ENCODE measurements at places on chromosomes 2 and 18.

GRCh38 chr2:65165558-65165957 is 35.7 kb upstream of the RAB1A start:
- no peak for DNase-seq

DNA sequence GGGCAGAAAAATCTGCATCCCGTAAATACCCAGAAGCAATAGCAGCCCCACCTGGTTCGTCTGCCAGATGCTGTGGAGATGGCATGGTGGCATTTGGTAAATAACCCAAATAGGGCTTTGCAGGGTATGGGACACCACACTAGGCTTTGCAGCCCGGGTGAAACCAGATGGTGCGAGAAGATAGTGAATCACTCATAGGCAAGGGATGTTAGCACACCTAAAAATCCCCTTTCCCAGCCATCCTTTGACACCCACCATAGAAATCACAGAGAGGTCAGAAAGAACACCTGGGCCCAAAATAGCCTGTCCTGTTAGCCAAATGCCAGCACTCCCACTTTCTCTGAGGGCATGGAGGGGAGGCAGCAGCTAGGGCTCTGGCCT is 47.6 kb downstream of the BCL11A start:
- DNase-seq, result no peak

GRCh38 chr2:215020283-215020682 is 118.1 kb downstream of the ABCA12 start:
- no peak for DNase-seq

GRCh38 chr18:24362757-24363156 is 34.9 kb downstream of the OSBPL1A start:
- DNase-seq, result no peak

- no peak for DNase-seq
These were observed 91.7 kb upstream of the ACAA2 start for GRCh38 chr18:49904871-49905555.

- no peak for DNase-seq
These were observed 117.5 kb upstream of the TMEM18 start for GRCh38 chr2:794554-795241.

DNA sequence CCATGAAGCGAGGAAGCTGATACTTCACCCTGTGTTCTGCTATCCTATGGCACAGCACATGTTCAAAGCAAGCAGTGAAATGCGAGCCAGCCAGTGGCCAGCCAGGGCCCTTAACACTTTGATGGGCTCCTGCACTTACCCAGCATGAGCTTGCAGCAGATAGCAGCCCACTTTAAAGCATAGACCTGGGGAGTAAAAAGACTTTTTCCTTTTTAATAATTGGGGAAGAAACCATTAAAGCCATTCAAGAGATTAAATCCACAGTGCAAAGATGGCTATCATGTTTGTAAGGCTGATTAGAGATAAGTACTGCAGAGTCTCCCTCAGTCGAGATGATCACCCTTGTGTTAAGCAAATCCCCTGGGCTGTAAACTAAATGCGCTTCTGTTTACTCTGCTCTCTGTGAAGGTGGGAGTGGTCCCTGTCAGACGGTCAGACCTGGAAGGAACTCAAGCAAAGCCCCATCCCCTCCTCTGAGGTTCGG is 15.7 kb downstream of the CCBE1 start:
- no peak for DNase-seq

DNA sequence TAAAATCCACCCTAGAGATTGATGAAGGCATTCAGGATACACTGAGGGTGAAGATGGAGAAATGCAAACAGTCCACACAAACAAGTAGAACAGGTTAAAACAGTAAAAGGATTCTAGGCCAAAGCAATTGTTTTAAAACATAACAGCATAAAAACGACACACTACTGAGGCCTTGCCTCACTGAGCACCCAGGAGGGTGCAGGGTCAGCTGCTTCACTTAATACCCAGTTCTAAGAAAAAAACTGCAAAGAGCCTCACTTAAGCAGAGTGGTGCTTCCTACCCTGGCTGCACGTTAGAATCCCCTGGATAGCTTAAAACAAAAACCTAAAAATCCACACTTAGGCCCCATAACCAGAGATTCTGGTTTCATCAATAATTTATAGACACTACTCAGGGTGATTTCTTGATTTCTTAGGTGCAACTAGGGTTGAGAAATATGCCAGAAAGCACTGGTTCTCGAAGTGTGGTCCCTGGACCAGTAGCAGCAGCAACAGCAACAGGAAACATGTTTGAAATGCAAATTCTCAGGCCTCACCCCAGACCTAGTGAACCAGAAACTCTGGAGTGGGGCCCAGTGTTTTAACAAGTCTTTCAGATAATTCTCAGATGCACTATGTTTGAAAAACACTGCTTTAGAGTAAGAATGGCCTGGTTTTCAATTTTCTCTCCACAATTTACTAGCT is 279.1 kb downstream of the ZEB2 start:
- DNase-seq, result no peak

DNA sequence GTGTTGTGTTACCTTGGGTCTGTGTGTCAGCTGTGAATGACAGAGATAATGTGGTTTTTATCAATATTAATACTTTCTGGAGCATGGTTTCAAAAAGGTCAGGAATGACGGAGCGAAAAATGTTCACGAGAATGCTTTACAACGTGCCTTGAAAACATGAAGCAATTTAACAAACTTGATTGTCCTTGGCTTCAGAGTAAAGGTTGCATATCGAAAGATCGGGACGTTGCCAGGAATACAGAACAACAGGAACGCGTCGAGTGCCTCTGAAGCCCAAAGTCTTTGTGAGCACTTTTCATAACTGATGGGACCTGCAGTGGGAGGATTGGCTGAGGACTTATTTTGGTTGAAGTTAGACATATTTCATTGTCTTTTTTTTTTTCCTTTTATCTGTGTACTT is 206.1 kb downstream of the ZNF407 start:
- no peak for DNase-seq

DNA sequence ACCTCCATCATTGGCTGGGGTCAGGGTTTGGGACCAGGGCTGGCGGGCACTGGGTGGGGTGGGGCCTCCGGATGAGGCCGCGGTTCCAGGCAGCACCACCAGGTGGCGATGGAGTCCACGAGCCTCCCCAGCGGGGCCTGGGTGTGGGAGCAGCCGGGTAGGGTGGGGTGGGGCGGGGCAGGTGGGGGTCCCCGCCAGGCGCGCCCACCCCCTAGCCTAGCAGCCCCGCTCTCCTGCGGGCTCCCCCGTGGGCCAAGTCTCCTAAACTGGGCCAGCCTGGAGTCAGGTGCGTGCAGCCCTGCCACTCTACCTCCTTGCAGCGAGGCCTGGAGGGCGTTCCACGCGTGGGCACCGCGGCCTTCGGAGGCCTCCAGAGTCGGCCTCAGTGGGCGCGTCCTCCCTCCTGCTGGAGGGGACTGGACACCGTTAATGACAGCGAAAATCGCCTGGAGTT is 187.5 kb downstream of the TWIST2 start:
- DNase-seq, result peak; percentile 55

- DNase-seq, result no peak
These were observed 63.3 kb downstream of the KCTD18 start for GRCh38 chr2:200446612-200447011.

DNA sequence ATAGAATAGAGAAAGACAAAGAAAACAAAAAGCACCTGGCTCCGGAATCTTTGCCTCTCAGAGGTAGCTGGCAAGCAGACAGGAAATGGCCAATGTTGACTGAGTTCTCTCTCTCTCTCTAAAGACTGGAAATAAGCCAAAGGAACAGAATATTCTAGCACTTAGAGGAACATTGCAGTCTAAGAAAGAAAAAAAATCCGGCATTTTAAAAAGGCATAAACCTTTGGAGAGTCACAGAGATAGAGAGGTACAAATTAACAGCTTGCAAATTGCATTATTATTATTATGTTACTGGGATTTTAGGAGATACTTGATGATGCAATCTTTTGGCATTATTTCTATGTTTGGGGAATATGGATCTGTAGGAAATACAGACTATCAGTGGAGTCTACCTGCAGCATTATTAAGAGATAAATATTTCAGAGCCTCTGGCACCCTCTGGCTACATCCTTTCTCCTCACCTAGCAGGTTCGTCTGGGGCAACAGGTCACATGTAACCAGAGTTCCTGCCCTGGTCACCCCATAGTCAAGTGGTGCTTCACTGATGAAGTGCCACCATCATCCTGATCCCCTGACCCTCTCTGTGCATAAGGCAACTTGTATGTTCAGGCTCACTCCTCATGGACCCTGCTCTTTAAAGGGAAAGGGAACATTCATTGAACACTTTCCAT is 318.9 kb upstream of the ACVR2A start:
- DNase-seq, result no peak

DNA sequence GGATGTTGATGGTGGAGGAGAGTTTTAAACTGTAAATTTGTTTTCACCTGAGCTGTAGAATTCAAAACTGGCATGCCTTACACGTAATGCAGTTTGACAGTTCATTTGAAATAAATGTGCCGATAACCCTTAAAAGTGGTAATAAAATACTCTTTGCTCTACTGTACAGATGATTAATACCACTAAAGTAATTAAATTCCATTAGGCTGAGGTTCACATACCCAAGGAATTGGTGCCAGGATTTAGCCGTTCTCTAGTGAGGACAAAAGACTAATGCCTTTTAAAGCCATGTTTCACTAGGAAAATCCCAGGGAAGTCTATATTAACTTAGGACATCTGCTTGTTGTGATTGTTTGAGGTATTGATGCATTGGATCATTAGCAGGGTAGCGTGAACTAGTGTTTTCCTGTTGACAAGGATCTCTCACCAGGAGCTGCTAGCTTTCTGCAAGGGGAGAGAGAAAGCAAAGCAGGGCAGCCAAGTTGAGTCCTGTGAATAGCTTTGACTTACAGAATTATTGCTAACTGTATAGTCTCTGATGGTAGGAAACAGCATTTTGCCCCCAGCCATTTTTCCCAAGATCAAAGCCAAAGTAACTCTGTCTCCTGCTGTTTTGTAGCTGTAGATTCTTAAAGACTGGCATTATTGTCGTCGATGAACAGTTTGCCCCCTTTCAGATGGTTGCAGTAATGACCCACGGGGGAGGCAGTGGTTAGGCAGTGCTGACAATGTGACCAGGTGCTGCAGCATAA is 280.9 kb upstream of the FANCL start:
- DNase-seq, result no peak

DNA sequence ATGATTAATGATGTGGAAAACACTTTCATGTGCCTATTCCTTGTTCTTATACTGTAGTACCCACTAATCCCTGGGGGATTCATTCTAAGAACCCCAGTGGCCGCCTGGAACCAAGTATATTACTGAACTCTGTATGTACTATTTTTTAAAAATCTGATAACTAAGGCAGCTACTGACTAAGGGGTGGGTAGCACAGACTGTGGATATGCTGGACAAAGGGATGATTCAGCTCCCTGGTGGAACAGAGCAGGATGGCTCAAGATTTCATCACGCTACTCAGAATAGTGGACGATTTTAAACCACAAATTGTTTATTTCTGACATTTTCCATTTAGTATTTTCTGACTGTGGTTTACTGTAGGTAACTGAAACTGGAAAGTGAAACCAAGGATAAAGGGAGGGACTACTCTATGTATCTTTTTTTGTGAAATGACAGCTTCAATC is 41.8 kb upstream of the CDC42EP3 start:
- no peak for DNase-seq

DNA sequence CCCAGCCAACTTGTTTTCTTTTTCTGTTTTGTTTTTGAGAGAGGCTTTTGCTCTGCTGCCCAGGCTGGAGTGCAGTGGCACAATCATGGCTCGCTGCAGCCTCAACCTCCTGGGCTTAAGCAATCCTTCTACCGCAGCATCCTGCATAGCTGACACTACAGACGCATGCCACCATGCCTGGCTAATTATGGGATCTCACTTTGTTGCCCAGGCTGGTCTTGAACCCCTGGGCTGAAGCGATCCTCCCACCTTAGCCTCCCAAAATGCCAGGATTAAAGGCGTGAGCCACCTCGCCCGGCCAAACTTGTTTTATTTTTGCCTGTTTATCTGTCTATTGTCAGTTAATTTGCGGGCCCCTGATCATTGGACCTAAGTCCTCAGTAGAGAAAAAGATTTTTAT is 61.6 kb upstream of the MSH6 start:
- no peak for DNase-seq
